CD4-positive, alpha-beta memory T cell (primary cell): ENCODE measurements at places on chromosomes 12 and 14. TPM values are rescaled to one million over a fixed set of nuclear protein-coding genes. Genes with fewer than 3 reads are reported as not detected.

DNA sequence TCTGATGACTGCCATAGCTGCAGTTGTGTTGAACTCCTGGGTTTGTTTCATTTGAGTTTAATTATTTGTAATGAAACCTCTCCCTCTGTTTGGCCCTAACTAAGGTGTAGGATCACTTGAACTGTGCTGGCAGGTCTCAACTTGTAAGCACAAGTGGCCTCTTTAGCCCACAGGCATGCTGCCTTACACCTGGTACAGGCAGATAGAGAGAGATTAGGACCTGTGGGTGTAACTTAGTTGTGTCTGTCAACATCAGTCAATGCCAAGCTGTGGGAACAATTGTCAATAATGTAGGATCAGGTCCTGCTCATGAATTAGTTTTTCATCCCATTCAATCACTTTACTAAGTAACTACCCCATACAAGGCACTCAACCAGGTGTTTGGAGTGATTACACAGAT, 263.0 kb upstream of the G2E3 start:
- H3K27ac ChIP-seq, result no peak overlapping the region
- DNase-seq, result no peak
- H3K4me3 ChIP-seq, result no peak overlapping the region
- H3K36me3 ChIP-seq, result no peaks in the 10 kb centered on the region
- no peaks in the 10 kb centered on the region for H3K27me3 ChIP-seq

DNA sequence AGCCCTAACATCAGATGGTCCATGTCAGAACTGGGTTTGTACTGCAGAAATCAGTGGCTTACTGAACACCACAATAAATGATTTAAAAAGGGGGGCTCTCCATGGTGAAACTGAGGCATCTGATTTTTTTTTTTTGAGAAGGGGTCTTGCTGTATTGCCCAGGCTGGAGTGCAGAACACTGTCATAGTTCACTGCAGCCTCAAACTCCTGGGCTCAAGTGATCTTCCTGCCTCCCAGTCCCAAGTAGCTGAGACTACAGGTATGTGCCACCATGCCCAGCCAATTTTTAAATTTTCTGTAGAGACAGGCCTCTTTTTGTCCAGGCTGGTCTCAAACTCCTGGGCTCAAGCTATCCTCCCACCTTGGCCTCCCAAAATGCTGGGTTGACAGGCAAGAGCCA, 57.4 kb downstream of the RFLNA start:
- H3K36me3 ChIP-seq, result peaks cover 52% of the 10 kb centered on the region
- no peaks in the 10 kb centered on the region for H3K27me3 ChIP-seq
- no peaks in the 10 kb centered on the region for H3K4me1 ChIP-seq
- no peak for DNase-seq
- H3K27ac ChIP-seq, result no peak overlapping the region

DNA sequence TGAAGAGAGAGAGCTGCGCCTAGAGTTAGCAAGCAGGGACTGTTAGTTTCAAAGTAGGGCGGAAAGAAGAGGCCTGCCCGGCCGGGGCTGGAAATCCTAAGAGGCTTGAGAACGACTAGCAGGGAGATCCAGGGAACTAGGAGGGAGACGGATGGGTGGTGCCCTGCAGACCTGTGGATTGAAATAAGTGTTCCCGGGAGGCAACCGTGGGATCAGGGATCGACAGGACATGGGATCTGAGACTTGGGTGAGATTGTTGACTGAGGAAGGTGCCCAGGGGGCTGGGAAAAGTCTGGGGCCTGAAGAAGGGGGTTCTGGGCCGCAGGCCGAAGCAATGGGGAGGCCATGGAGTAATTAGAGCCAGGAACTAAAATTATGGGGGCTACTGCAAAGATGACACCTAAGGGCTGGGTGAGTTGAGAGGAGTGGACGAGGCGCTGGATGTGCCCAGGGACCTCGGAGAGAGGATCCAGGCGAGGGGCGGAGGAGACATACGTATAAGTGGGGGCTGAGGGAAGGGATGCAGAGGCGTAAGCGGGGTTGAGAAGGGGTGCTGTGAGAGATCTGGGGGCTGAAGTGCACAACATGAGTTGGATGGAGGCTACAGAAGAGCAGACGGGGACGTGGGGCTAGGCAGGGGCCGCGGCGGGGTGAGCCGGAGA, 635 bp downstream of the LTA4H start:
- no peaks in the 10 kb centered on the region for H3K27me3 ChIP-seq
- H3K4me1 ChIP-seq, result peaks cover 23% of the 10 kb centered on the region
- DNase-seq, result no peak
- peak overlapping the region; percentile 95 for H3K4me3 ChIP-seq
- H3K27ac ChIP-seq, result peak overlapping the region; percentile 76

GRCh38 chr12:123089631-123090353, 61.1 kb downstream of the PITPNM2 start:
- no peak overlapping the region for H3K4me3 ChIP-seq
- H3K27ac ChIP-seq, result no peak overlapping the region
- H3K27me3 ChIP-seq, result no peaks in the 10 kb centered on the region
- H3K4me1 ChIP-seq, result no peaks in the 10 kb centered on the region
- no peaks in the 10 kb centered on the region for H3K36me3 ChIP-seq
- no peak for DNase-seq

GRCh38 chr12:24596768-24597388, 352.0 kb downstream of the BCAT1 start:
- no peaks in the 10 kb centered on the region for H3K36me3 ChIP-seq
- H3K4me3 ChIP-seq, result no peak overlapping the region
- no peak for DNase-seq
- H3K27ac ChIP-seq, result no peak overlapping the region
- no peaks in the 10 kb centered on the region for H3K4me1 ChIP-seq

DNA sequence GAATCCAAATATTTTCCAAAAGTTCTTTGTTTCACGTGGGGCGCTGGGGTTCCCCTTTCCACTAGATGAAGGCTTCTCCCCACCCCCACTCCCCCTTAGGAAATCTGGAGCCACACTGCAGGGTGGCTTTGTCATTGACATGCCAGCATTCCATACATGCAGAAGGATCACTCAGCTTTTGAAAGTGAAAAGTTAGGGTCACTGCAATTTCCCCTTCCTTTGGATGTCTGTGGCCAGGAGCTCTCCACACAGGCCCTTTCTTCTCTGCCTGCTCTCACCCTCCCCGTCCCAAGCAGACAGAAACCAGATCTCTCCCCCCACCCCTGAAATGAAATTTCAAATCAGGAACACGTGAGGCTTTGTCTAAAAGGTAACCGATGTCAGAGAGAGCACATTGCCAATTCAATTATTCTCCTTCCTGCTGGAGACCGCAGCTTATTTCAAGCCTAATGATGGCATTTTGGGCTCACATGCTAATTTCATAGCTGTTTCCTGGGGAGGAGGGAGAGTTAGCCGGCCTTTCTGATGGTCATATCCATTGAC, 153.9 kb upstream of the RFLNA start:
- no peak for DNase-seq
- H3K27ac ChIP-seq, result no peak overlapping the region
- no peaks in the 10 kb centered on the region for H3K27me3 ChIP-seq
- no peaks in the 10 kb centered on the region for H3K4me1 ChIP-seq
- no peak overlapping the region for H3K4me3 ChIP-seq

DNA sequence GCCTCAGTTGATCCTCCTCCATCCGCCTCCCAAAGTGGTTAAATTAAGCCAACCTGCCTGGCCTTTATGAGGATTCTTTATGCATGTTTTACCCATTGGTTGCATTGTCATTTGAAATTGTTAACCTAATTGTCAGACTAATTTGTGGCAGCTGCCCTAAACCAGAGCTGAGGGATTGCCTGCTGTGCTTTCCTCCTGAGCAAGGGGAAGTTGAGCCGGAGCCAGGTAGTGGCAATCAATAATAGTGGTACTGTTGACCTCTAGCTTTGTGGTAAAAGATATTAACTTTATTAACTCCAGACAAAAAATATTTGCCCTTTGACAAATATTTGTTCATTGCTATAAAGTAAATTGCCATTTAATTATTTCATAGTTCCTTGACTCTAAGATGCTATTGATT, 5.6 kb upstream of the HEBP1 start:
- DNase-seq, result no peak

- H3K27ac ChIP-seq, result no peak overlapping the region
- no peaks in the 10 kb centered on the region for H3K36me3 ChIP-seq
- no peak overlapping the region for H3K4me3 ChIP-seq
- DNase-seq, result no peak
- no peaks in the 10 kb centered on the region for H3K27me3 ChIP-seq
- H3K4me1 ChIP-seq, result no peaks in the 10 kb centered on the region
These were observed 233.5 kb downstream of the SLC2A13 start for GRCh38 chr12:39872425-39872824.

- H3K27me3 ChIP-seq, result no peaks in the 10 kb centered on the region
- no peak for DNase-seq
- no peaks in the 10 kb centered on the region for H3K36me3 ChIP-seq
- H3K4me1 ChIP-seq, result no peaks in the 10 kb centered on the region
- no peak overlapping the region for H3K4me3 ChIP-seq
- no peak overlapping the region for H3K27ac ChIP-seq
These were observed 39.2 kb downstream of the IGF1 start for GRCh38 chr12:102441077-102441596.

GRCh38 chr12:3988519-3989217, 115.5 kb upstream of the PARP11 start:
- no peak overlapping the region for H3K4me3 ChIP-seq
- peaks cover 24% of the 10 kb centered on the region for H3K4me1 ChIP-seq
- peak overlapping the region; percentile 6 for H3K27ac ChIP-seq

DNA sequence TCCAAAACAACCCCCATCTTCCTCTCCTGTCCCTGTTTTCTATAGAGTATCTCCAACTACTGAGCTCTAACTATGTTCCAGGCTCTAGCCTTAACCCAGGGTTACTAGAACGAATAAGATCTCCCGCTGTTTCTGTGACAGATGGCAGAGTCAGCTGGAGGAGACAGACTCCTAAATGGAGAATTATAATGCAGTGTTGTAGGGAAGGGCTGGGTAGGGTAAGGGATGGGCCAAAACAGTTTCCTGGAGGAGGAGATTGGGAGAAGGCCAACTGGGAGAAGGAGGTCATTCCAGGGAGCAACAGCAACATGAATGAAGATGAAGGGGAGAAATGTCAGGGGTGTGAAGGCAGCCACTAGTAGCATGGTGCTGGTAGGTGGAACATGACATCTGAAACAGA, 73.4 kb upstream of the ANO4 start:
- no peaks in the 10 kb centered on the region for H3K36me3 ChIP-seq
- H3K4me1 ChIP-seq, result no peaks in the 10 kb centered on the region
- H3K27me3 ChIP-seq, result no peaks in the 10 kb centered on the region
- DNase-seq, result no peak

DNA sequence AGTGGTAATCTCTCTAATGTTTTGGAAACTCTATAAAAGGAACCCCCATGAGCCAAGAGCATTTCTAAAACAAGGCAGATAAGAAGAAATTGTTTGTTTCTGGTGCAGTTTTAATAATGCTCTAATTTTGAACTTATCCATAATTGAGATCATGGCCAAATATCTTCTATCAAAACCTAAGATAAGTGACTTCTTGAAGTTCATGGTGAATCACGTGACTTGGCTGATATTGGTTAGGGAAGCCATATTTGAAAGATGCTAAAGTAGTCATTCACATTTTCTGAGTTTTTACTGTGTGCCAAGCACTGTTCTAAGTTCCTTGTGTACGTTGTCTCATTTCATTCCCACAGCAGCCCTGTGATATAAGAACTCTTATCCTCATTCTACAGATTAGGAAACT, 157.9 kb downstream of the KICS2 start:
- H3K27me3 ChIP-seq, result no peaks in the 10 kb centered on the region
- no peak overlapping the region for H3K4me3 ChIP-seq
- no peak for DNase-seq
- no peaks in the 10 kb centered on the region for H3K36me3 ChIP-seq

DNA sequence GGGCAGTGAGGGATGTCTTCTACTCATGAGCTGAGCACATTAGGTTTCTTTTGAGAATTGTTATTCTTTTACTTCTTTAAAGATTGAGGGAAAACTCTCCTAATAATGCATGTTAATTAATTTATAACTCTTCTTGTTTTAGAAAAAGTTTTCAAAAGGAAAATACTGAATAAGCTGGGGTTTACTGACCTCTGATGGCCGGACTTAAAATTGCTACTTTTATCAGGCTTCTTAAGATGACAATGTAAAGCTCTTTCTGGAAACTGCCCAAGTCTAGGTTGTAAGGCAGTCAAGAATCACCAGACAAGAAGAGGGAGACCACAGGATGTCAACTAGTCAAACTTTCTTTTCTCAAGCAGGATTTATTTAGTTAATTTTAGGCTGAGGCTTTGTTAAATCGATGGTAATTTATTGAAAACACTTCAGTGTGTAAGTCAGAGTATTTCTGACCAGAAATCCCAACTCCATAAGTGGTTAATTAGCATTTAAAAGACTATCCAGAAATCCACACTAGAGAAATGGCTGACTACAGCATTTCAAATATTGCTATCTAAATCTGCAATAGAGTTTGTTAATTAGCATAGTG, 82.1 kb downstream of the AVPR1A start:
- no peaks in the 10 kb centered on the region for H3K36me3 ChIP-seq
- H3K27me3 ChIP-seq, result no peaks in the 10 kb centered on the region
- no peak overlapping the region for H3K27ac ChIP-seq
- no peak for DNase-seq
- H3K4me3 ChIP-seq, result no peak overlapping the region
- no peaks in the 10 kb centered on the region for H3K4me1 ChIP-seq

- H3K27ac ChIP-seq, result no peak overlapping the region
- no peaks in the 10 kb centered on the region for H3K36me3 ChIP-seq
- no peak for DNase-seq
These were observed 77.7 kb downstream of the LGR5 start for GRCh38 chr12:71517145-71517846.

GRCh38 chr14:106309423-106309822, 783.0 kb downstream of the TMEM121 start:
- H3K36me3 ChIP-seq, result no peaks in the 10 kb centered on the region
- no peaks in the 10 kb centered on the region for H3K27me3 ChIP-seq
- H3K27ac ChIP-seq, result no peak overlapping the region
- no peak overlapping the region for H3K4me3 ChIP-seq

GRCh38 chr14:105012171-105012985, 8.5 kb downstream of the CDCA4 start:
- DNase-seq, result no peak
- H3K27ac ChIP-seq, result no peak overlapping the region
- H3K4me3 ChIP-seq, result no peak overlapping the region
- H3K4me1 ChIP-seq, result peaks cover 51% of the 10 kb centered on the region
- H3K27me3 ChIP-seq, result no peaks in the 10 kb centered on the region

DNA sequence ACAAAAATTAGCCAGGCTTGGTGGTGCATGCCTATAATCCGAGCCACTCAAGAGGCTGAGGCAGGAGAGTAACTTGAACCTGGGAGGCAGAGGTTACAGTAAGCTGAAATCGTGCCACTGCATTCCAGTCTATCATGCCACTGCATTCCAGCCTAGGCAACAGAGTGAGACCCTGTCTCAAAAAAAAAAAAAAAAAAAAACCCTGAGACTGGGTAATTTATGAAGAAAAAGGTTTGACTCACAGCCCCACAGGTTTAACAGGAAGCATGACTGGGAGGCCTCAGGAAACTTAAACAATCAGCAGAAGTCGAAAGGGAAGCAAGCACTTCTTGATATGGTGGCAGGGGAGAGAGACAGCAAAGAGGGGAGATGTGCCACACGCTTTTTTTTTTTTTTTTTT, 123.2 kb downstream of the GXYLT1 start:
- DNase-seq, result no peak
- peaks cover 10% of the 10 kb centered on the region for H3K4me1 ChIP-seq
- no peak overlapping the region for H3K4me3 ChIP-seq
- H3K27me3 ChIP-seq, result no peaks in the 10 kb centered on the region

- H3K36me3 ChIP-seq, result no peaks in the 10 kb centered on the region
- H3K27me3 ChIP-seq, result no peaks in the 10 kb centered on the region
- no peak overlapping the region for H3K4me3 ChIP-seq
- H3K4me1 ChIP-seq, result no peaks in the 10 kb centered on the region
These were observed 45.1 kb upstream of the VRK1 start for GRCh38 chr14:96752125-96752524.

LIN52 gene
- 9.4 TPM for total RNA-seq

SLC35E3 gene
- total RNA-seq, result 11.5 TPM

TC2N gene
- total RNA-seq, result 325 TPM

C12orf54 gene
- total RNA-seq, result not detected

FGD4 gene
- 0.23 TPM for total RNA-seq

GPR137C gene
- not detected for total RNA-seq
